ENCODE measurements at places on chromosomes 12 and 14.

- DNase-seq, result no peak
Observed at GRCh38 chr14:36052063-36052462, 124.5 kb downstream of the PTCSC3 start.

- DNase-seq, result no peak
Observed at GRCh38 chr12:7788294-7788660, 925 bp upstream of the NANOG start.

DNA sequence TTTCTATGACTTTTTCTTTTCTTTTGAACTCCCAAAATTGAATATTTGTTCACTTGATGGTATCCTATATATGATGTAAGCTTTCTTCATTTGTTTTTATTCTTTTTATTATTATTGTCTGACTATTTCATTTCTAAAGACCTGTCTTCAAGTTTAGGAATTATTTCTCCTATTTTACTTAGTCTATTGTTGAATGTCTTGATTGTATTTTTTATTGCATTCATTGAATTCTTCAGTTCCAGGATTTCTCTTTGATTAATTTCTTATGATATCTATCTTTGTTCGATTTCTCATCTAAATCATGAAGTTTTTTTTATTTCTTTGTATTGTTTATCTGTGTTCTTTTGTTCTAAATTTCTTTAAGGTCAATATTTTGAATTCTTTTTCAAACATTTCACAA, 238.8 kb downstream of the TTC6 start:
- DNase-seq, result no peak

DNA sequence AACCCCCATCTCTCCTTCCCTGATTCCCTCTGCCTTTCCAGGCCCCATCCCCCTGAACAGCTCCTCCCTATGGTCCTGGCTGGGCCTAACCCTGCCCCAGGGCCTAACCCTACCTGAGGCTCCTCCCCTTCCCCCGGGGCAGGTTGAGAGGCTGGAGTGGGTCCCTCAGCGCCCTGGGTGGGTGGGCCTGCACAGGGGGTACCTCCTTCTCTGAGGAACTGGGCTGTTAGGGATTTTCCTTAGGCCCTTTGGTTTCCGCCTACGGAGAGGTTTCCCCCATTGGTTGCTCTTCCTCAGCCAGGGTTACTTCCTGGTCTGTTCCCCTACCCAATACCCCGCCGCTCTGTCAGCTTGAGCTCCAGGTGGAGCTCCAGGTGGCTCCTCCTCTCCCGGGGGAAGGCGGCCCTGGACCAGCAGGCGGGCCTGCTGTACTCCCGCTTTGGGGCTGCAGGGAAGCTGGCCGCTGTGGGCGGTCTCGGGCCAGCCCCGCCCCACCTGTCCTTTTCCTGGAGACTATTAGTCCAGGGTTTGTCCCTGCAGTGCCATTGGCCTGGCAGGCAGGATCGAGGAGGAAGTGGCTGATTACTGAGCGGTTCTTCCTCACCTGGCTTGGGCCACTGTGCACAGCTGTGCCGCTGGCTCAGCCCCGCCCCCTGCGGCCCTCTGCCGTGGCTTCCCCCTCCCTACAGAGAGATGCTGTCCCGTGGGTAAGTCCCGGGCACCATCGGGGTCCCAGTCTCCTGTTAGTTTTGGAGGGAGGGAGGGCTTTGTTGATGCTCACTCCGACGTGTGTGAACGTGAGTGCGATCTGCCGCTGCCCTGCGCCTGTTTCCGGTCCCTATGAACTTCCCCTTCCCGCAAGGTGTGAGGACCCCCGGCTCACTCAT, 2.5 kb downstream of the C12orf57 start:
- no peak for DNase-seq

GRCh38 chr12:49041036-49041880, 19.3 kb downstream of the KMT2D start:
- DNase-seq, result no peak

DNA sequence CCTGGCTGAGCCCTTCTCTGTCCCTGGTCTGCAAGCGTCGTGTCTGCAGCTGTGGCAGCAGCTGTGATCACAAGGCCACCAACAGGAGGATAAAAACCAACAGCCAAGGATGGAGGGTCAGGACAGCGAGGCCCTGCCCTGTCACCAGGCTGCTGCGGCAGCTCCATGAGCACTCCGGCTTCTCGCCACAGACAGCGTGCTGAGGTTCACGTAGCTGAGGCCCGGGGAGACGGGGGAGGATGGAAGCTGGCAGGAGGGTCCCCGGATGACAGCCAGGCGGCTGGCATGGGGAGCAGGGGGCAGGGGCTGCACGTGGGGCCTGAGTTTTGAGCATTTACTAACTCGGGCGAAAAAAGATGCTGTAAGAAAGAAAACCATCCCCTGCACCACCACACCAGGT, 5.4 kb downstream of the XRCC3 start:
- DNase-seq, result no peak

DNA sequence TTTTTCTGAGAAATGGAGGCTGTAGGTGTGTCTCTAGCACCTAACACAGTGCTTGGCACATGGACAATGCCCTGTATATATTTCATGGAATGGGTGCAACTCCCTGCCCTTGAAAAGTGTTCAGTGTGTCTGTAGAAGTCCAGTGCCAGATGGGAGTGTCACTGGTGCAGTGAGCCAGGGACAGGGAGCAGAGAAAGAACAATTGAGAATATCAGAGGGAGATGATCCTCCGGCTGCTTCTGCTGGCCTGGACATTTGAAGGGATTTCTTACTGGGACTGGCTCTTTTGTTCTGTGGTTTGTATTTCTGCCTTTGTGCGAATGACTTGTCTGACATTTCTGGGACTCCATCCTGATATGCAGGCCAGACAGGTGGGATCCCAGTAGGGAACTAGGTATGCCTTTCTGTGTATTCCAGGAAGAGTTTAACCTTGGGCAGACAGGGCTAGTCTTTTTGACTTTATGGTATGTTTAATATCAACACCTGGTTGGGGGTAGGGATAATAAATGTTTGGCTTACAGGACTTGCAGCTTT, 328.0 kb downstream of the NRXN3 start:
- DNase-seq, result no peak

GRCh38 chr14:36424478-36425102, 95.4 kb downstream of the NKX2-1 start:
- DNase-seq, result no peak

GRCh38 chr14:59582845-59583509, 6.4 kb upstream of the CCDC175 start:
- no peak for DNase-seq

- DNase-seq, result no peak
Observed at GRCh38 chr14:71688576-71688975, 243.7 kb upstream of the RGS6 start.

DNA sequence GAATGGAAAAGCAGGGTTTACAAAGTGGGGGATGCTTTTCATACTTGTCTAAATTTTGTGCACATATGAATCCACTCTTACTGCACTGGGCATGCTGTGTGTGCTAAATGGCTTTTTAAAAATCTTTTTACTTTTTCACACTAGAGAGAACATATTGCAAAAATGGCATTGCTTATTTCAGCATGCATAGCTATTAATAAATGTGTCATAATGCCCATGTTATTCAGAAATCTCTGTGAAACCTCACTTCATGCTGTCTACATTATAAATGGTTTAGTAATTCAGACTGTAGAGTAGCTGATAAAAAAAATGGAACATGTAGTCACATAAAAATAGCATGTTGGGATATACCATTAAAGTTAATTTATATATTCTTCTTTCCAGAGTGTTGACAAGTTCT, 593.8 kb downstream of the RPL10L start:
- DNase-seq, result no peak

GRCh38 chr14:83301791-83302190, 1768.1 kb upstream of the SEL1L start:
- no peak for DNase-seq

DNA sequence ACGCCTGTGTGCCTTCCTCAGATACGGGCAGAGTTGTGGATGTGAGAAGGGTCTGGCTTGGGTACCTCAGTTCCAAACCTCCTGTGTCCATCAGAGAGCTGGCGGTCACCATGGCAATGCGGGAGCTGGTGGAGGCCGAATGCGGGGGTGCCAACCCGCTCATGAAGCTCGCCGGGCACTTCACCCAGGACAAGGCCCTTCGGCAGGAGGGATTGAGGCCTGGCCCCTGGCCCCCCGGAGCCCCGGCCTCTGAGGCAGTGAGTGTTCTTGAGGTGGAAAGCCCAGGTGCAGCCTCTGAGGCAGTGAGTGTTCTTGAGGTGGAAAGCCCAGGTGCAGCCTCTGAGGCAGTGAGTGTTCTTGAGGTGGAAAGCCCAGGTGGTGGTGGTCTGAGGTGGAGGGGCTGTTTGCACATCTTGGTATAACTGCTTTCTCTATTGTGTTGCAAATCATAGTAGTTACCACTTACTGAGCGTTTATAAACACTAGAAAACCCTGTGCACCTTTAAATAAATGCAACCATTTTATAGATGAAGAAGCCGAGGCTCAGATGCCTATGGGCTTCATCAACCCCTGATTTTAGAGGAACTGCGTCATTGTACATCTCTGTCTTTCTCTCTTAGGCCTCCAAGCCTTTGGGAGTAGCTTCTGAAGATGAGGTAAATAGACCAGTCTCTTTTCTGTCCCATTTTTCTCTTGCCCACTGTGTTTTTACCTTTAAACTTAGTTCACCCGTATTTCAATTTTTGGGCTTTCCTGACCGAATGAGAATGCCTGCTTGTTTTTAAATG, 976 bp downstream of the PEX5 start:
- peak; percentile 23 for DNase-seq

GRCh38 chr14:90381999-90382451, 14.8 kb upstream of the CALM1 start:
- no peak for DNase-seq

GRCh38 chr12:126430921-126431320, 1365.7 kb downstream of the AACS start:
- no peak for DNase-seq

- DNase-seq, result no peak
Observed at GRCh38 chr12:127489061-127489460, 777.9 kb upstream of the TMEM132C start.

DNA sequence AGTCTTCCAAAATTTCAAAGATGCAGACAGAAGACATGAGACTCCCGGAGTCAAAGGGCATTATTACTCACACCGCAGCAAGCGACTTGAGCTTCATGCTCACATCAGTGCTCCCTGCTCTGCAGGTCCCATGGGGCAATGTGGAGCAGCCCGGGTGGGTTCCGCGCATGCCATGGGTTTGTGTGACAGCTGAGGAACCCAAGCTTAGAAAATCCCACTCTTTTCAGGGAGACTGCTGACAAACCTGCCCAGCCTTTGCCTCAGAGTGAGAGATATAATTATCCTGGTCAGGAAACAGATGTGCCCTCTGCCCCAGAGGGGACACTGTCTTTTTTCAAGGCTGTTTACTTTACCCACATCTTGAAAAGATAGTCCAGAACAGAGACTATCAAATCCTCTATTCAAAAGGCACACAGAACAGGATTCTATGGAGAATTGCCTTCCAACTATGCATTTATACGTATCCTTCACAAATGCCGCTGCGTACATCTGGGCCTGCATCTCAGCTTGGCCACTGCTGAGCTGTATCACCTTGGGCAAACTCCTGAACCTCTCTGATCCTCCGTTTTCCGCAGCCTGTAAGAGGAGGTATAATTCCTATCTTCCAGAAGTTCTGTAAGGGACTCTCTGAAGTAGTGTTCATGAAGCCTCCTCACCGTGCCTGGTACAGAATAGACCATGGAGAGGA, 16.0 kb downstream of the C14orf132 start:
- no peak for DNase-seq

GRCh38 chr14:71063351-71063750, 156.1 kb downstream of the PCNX1 start:
- DNase-seq, result no peak

GRCh38 chr14:75022655-75023054, 19.9 kb downstream of the EIF2B2 start:
- peak; percentile 33 for DNase-seq

DNA sequence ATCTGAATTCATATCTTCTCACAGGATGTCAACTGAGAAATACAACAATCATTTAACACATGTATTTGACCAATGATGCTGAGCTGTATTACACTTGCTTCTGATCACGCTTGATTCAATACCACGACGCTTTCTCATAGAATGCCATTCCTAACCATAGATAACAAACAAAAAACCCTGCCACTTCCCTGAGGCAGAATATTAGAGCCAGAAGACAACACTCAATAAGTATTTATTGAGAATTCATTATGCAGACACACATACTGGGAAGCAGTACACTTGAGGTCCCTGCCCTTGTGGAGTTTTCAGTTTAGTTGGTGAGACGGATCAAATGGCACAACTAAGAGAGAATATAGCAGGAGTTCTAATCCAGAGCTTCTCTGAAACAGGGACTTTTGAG, 32.4 kb downstream of the BLTP3B start:
- no peak for DNase-seq

- no peak for DNase-seq
Observed at GRCh38 chr14:75769047-75769685, 108.1 kb downstream of the TTLL5 start.

DNA sequence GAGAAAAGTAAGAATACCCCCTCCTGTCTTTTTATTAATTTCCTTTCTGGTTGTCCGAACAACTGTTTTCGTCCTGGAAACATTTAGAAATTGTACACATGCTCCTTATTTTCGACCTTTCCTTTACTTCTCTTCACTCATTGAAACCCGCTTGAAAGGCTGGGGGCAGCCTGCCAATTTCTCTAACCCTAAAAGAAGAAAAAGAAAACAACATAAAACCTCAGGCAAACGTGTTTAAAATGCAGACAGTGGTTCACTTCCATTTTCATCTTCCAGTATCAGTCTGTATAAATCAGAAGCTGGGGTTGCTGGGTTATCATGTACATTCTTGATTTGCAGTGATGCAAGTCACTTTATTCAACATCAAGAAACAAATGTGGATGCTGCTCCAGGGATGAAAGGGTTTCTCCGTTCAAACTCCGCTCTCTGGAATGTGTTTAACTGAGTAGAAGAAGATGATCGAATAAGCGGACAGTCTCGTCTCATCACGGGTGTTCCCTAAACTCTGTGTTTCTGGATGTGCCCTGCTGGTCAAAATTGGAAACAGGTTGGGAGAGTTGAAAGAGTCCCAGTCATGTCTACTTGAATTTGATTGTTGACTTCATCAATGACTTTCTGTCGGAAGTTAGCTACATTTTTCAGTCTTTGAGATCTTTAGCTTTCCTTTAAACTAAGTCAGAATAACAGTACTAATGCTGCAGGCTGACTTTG, 1042.2 kb downstream of the BCL11B start:
- no peak for DNase-seq

DNA sequence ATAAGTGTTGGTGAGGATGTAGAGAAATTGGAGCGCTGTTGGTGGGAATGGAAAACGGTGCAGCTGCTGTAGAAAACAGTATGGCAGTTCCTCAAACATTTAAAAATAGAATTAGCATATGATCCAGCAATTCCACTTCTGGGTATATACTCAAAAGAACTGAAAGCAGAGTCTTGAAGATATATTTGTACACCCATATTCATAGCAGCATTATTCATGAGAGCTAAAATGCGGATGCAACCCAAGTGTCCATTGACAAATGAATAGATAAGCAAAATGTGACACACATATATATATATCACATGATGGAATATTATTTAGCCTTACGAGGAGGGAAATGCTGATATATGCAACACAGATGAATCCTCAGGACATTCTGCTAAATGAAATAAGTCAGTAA, 84.7 kb upstream of the CEP83 start:
- no peak for DNase-seq

GRCh38 chr12:95700316-95700785, 90.2 kb downstream of the NTN4 start:
- DNase-seq, result peak; percentile 65

GRCh38 chr12:114760151-114760877, 76.3 kb upstream of the TBX3 start:
- no peak for DNase-seq

GRCh38 chr12:3319723-3320492, 171.1 kb upstream of the PRMT8 start:
- DNase-seq, result no peak

Measured in lung microvascular endothelial cell (primary cell).